Hypothalamus (tissue), 51 donors: ENCODE measurements at places on chromosomes 3 and 15.

GRCh38 chr3:53069422-53070068, 23.7 kb upstream of the SFMBT1 start:
- DNase-seq = no peak

DNA sequence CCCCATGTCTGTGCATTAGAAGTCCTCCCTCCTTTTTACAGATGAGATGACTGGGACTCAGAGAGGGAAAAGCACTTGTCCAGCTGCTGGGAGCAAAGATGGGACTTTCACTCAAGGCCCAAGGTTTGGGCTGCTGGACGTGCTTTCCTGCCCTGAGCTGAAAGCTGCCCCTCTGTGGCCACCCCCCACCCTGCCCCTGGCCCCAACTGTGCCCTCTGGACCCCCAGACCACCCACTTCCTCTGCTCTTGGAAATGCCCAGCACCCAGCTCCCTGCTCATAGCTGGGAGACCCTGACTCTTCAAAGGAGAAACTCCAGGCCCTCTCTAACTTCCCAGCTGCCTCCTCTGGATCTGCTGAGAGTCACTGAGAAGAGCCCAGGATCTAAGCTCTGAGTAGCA, 20.7 kb downstream of the GRIP2 start:
- DNase-seq = no peak

GRCh38 chr15:101458908-101459578, 30.5 kb downstream of the PCSK6 start:
- no peak for DNase-seq

DNA sequence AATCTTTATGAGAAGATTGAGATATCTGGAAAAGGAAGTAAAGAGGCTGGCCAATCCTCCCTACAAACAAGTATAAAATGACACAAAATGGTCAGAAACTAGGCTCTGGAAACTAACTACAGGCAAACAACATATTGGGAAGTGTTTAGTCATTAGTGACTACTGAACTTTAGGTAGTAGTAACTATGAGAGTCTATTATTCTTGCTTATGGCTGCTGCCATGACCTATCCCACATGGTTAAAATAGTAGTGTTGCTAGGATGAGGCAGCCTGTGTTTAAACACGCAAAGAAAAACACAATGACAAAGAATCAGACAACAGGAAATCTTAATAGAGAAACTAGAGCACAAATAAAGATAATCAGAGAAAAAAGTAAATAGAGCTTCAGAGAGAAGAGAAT, 67.9 kb downstream of the RFX7 start:
- no peak for DNase-seq

DNA sequence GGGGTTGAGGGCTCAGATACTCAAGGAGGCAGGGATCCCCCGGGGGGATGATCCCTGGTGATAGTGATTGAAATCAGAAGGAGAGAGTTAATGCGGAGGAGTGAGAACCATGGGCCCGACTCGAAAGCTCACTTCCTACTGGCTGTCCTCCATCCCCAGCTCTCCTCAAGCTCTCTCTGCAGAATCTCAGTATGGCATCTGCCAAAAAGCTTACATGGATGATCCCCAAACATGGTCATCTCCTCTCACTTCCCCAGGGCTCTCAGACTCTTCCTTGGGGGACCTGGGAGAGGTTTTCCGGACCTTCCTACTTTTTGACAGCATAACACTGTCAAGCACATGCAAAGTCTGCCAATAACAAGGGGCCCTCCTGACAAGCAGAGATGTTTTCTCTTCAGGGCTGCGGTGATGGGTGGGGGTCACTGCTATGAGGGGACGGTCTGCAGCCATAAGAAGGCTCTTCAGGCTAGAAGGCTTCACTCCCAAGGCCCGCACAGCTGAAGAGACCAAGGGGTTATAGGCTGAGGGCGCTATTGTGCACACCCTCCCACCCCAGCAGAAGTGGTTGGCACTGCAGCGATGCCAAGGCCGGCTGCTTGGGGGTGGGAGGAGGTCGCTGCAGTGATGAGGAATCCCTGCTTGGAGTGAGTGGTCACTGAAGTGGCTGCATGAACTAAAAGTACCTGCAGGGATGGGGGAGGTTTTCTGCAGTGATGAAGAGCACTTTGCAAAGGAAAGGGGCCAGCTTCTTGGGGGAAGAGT, 828 bp upstream of the VWA5B2 start:
- no peak for DNase-seq

- DNase-seq = no peak
These were observed 5.1 kb upstream of the KLHL40 start for GRCh38 chr3:42680271-42680670.

DNA sequence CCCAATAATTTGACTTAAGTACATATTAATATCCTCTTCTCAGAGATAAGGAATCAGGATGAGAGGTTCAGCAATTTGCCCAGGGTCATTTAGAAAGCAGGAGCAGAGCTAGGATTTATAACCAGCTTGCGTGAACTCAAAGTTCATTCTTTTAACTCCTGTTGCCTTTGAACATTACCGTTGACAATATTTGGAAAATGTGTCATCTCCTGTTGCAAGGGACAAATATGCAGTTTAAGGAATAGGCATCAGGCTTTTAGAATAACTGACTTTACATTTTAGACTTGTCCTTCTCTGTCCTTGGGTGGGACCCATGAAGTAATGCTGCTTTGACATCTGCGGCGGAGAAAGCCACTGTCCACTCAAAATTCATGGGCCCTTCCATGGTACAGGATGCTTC, 252.2 kb upstream of the RGMA start:
- no peak for DNase-seq

DNA sequence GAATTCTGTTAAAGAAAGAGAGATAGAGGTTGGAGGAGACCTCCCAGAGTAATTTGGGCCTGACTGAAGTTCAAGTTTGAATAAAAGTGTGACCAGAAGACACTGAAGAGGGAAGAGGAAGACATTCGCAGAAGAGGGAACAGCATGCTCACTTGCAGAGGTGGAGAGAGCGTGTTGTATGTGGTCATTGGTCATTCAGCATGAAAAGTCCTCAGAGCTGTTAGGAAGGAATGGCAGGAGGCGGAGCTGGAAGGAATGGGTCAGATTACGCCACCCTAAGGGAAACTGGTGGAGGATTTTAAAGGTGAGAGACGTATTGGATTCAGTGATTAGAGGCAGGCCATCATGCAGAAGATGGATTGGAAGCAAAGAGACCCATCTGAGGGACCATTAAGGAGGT, 41.6 kb downstream of the IQCH start:
- DNase-seq = no peak

- DNase-seq = no peak
These were observed 113.7 kb downstream of the MYO5A start for GRCh38 chr15:52414936-52415335.

- DNase-seq = no peak
These were observed 389.5 kb downstream of the LRTM1 start for GRCh38 chr3:54538346-54538745.

DNA sequence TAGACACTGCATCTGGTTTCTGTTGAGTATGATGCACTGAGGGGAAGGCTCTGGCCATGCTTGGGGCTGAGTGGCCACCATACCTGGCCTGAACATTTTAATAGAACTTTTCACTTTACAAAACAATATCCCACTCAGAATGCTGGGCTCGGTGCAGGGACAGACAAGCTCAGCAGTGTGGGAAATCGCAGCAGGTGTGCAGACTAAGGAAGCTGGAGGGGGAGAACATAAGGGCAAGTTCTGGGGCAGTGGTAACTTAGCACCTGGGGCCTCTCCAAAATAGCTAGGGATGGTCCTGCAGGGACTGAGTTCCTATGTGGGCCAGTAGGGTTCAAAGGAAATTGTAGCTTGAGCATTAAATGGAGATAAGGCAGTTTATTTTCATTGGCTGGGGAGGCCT, 90.9 kb upstream of the RNU6-1 start:
- DNase-seq = no peak

- no peak for DNase-seq
These were observed 26.2 kb downstream of the IDH3A start for GRCh38 chr15:78175330-78175729.

DNA sequence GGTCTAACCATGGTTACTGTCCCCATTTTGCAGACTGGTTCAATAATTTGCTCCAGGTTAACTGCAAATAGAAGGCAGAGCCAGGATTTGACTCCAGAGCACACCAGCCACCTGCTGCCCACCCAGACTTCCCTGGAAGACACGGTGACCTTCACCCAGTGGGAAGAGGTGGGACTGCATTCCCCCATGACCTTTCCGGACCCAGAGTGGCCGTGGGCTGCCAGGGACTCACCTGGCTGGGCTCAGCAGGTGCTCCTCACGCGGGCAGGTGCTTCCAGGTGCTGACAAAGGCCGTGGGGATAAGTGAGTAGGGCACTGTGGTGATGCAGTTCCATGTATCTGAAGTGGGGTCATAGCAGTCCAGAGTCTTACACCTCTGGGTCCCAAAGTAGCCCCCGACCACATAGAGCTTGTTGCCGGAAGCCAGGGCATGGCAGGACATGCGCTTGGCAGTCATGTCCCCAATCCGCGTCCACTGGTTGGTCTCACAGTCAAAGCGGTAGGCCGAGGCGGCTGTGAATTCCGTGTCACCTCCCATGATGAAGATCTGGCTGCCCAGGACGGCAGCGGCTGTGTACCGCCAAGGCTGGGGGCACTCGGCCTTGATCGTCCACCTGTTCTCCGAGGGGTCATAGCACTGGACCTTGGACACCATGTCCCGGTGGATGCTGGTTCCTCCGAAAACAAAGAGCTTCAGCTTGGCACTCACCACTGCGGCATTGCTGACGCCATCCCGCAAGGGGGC, 26.8 kb downstream of the KLHL25 start:
- no peak for DNase-seq

- DNase-seq = no peak
These were observed 130.8 kb upstream of the IL12A start for GRCh38 chr3:159857840-159858239.

DNA sequence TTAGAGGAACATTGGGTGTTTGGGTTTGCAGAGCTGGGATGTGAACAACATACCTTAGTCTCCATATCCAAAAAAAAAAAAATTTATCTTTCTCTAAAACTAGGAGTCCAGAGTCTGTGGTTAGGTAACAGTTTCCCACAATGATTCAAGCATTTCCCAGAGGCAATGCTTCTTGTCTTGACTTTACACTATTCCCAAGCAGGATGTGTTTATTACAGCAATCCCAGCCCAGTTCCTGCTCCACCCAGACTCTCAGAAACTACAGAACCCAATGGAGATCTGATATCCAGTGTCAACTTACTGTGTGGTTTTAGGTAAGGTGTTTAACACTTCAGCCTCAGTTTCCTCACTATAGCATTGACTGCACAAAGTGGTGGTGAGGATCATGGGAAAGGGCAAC, 2.3 kb upstream of the C3orf62 start:
- no peak for DNase-seq

GRCh38 chr15:79724312-79724711, 172.5 kb downstream of the MTHFS start:
- DNase-seq = no peak

DNA sequence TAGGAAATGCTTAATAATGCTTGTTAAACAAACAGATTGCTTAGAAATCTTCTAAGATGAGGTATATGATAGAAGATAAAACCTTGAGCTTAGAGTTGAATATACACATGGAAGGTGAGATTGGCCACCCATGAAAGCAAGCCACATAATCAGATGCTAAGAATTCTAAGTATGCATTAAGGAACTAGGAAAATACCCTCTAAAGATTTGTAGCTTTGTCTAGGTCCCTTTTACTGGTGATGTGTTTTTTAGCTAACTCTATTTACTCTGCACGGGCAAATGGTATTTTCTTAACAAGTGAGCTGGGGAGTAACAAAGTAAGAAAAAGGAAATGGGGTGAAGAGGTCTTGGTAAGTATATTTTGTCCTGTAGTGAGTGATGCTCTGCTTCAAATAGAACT, 310.3 kb downstream of the OXSM start:
- DNase-seq = no peak
